ENCODE measurements at places on chromosomes 1 and 21.

DNA sequence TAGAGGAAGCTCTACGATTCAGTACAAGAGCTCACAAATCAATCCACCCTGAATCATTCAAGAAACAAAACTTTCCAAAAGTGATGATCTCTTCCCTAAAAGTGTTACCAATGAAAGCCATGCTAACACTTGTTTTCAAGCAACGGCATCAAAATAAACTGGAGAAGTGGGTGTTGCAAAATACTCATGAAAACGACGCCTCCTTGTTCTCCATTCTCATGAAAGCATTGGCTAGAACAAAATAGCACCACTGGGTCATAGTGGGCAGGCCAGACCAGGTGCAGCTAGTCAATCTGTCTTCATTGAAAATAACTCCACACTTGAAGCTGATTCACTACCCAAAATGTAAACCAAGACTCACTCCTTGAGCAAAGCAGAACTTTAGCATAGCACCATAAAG, 4.3 kb downstream of the TIAM1 start:
- DNase-seq, result no peak

GRCh38 chr21:34950980-34951379, 98.1 kb downstream of the RUNX1 start:
- DNase-seq, result no peak

DNA sequence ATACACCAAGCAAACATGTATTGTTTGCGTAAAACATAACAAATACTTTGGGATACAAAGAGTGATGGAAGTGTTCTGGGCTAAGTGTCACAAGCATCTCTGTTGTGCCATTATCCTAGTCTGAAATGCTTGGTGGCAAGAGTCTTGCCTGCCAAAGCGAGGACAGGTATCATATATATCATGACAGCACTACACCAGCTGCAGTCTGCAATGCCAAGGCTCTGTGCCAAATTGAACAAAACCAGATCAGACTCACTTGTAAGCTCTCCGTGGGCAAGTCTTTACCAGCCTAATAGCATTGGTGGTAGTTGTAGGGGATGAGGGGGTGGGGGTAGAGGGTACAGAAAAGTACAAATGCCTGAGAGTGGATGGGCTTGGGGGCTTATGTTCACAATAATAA, 119.2 kb downstream of the RWDD3 start:
- no peak for DNase-seq

DNA sequence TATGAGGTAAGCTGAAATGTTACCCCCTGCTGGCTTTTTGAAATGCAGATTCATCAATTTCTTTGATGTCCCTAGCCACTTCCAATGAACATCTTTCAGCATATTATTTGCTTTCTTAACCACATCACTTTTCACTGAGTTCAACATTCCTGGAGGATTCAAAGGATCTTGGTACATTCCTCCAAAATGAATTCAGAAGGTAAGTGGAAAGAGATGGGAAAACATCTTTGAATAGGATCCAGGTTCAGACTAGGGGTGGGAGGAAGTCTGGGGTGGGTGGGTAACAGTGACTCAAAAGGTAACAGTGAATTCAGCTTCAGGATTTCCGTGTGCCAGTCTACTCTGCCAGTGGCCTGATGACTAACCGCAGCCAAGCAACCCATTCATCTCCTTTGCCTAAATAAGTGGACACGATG, 180.7 kb downstream of the ZC3H11B start:
- DNase-seq, result no peak

GRCh38 chr1:53662951-53663350, 76.0 kb downstream of the GLIS1 start:
- no peak for DNase-seq

GRCh38 chr1:48285525-48285924, 63.0 kb downstream of the SLC5A9 start:
- DNase-seq, result no peak
